ENCODE measurements at places on chromosomes 4 and X. TPM values are rescaled to one million over a fixed set of nuclear protein-coding genes. Genes with fewer than 3 reads are reported as not detected.

GRCh38 chr4:87240341-87240740 is 19.9 kb upstream of the KLHL8 start:
- no peaks in the 10 kb centered on the region for H3K27me3 ChIP-seq
- no peaks in the 10 kb centered on the region for H3K4me1 ChIP-seq
- no peaks in the 10 kb centered on the region for H3K36me3 ChIP-seq
- no peak for DNase-seq

KLB gene
- 0.43 TPM for total RNA-seq

GPR173 gene
- 11.5 TPM for total RNA-seq

CLNK gene
- not detected for total RNA-seq

DNA sequence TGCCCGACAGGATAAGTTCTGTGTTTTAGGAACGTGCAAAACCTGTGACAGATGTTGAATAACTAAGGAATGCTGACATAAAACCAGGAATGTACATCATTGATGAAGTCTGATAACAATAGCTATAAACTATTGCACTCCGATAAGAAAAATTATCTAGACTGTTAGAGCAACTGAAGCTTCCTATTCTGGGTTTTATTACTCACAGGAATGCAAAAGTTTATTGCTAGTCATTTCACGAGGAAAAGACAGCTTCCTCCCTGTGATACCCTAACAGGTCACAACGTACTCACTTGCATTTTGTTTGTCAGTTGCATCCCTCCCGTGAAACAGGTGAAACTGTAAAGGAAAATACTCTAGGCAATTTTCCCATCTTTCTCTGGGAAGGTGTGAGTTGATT is 65.9 kb downstream of the CLDN22 start:
- H3K27me3 ChIP-seq = no peaks in the 10 kb centered on the region
- H3K36me3 ChIP-seq = peaks cover 5% of the 10 kb centered on the region
- H3K27ac ChIP-seq = no peak overlapping the region
- H3K4me3 ChIP-seq = no peak overlapping the region
- H3K4me1 ChIP-seq = peaks cover 9% of the 10 kb centered on the region
- no peak for DNase-seq

DNA sequence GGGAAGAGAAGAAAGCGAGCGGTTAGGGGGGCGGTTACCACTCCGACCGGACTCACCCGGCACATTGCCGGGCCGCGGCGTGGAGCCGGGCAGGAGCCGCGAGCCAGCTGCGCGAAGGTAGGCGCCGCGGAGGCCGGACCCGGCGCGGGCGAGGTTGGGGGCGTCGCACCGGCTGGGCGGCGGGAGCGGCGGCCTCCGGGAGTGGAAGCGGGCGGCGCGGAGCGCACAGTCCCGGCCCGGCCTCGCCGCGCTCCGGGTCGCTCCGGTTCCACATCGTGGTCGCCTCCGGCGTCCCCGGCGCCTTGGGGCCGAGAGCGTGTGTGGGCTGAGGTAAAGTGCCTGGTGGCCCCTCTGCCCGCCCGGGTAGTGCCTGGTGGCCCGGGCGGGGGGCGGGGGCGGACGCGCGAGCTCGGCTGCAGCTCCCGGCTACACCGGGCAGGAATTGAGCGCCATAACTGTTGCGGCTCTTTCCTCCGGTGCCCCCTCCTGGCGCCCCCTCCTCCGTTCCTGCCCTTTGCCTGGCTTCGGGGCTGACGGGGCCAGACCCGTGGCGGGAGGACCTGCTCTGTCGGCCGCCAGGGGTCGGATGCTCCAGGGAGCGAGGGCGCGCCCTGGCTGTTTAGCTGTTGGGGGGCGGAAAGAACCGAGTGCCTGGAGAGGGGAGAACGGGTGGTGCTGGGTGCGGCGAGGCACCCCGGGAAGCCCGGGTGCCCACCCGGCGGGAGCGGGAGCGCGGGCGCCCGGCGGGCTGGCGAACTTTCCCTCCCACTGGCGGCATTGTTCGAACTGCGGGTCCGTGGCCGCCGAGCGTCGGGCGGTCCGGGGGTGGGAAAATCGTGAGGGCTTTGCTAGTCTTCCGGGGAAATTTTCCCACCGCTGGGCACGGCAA is 626 bp downstream of the JADE3 start:
- peak; percentile 71 for DNase-seq
- peak overlapping the region; percentile 93 for H3K27ac ChIP-seq
- H3K36me3 ChIP-seq = no peaks in the 10 kb centered on the region
- no peaks in the 10 kb centered on the region for H3K4me1 ChIP-seq
- H3K4me3 ChIP-seq = peak overlapping the region; percentile 95
- no peaks in the 10 kb centered on the region for H3K27me3 ChIP-seq

ITM2A gene
- total RNA-seq = 5.9 TPM
